Non-pigmented ciliary epithelial cell (primary cell): ENCODE measurements at places on chromosomes 5 and 9.
A peak's percentile ranks its signal among the peaks of the same experiment; 100 is the strongest.

DNA sequence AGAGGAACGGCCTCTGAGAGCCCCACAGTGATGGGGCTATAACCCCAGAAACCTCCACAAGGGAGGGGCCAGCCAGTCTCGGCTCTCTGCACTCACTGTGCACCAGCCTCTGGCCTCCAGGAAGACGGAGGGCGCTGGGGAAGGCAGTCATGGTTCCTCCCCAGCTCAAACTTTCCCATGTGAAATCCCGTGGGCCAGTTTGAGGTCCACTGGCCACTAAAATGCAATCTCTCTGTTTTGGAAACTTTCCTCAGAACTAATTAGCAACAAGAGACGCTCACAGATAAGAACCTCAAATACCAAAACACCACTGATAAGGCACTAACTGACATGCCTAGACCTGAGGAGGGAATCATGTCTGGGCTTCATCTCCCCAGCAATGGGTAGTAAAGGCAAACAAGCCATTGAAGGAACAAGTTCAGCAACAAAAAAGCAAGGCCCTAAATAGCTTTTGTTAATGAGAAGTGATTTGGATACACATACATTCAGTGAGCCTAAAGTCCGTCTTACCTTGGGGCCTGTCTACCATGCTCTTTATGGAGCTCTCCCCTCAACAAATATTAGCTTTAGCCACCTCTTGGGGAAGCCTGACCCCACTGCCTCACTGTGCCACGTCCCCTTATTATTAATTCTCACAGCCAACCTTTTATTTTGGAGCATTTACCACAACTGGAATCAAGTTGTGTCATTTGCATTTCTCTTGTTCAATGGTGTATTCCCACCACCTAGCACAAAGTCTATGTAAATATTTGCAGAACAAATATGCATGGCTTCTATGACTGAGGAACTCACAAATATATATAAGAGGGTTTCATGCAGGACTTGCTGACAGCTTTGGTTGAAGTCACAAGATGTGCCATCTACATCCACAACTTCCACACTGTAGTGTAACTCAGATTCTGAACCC, 56.1 kb upstream of the GLRX start:
- no peak for DNase-seq

DNA sequence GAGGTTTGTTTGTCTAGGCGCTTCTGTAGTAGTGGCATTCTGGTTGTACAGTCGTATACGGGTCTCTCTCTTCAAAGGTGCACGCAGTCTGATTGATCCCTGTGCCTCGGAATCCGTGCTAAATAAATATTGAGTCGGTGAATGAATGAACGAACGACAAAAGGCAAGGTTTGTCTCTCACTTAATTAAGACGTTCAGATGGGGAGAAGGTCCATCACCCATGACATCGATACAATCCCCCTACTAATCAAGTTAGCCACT, 500 bp upstream of the CREBRF start:
- no peak for DNase-seq

GRCh38 chr5:143016777-143017516, 246.8 kb downstream of the ARHGAP26 start:
- DNase-seq, result no peak

GRCh38 chr5:145158730-145159129, 676.4 kb downstream of the PRELID2 start:
- DNase-seq, result no peak

GRCh38 chr5:135890867-135891266, 4.8 kb downstream of the IL9 start:
- no peak for DNase-seq

DNA sequence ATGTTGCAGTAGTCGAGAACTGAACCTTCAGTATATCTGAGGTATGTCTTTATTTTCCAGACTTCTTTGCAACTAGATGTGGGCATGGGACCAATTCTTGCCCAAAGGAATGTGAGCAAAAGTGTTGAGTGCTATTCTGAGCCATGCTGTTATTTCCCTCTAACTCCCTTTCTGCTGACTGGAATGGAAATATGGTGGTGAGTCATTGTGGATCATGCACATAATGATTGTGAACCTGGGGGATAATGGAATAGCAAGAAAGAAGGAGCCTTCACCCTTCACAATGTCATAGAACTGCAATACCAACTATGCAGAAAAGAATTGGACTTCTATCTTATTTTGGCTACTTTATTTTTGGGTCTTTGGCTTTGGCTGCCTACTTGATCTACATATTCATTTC, 10.3 kb upstream of the DOCK2 start:
- peak; percentile 90 for DNase-seq

DNA sequence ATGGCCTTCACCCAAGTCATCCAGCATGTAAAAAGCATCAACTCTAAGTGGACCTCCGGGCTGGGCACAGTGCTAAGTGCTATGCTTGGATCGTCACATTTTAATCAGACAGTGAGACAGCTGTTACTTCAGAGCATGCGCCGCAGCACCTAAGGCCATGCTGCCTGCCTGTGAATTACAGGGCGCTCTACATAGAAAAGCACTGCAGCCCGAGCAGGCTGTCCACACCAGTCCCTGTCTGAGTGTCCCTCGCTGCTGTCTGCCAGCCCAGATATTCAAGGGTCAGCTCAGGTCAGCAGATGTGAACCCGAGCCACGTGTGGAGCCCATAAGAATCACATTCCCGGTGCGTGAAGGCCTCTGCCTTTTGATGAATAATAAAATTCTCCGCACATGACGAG, 37.1 kb downstream of the AK8 start:
- no peak for DNase-seq

DNA sequence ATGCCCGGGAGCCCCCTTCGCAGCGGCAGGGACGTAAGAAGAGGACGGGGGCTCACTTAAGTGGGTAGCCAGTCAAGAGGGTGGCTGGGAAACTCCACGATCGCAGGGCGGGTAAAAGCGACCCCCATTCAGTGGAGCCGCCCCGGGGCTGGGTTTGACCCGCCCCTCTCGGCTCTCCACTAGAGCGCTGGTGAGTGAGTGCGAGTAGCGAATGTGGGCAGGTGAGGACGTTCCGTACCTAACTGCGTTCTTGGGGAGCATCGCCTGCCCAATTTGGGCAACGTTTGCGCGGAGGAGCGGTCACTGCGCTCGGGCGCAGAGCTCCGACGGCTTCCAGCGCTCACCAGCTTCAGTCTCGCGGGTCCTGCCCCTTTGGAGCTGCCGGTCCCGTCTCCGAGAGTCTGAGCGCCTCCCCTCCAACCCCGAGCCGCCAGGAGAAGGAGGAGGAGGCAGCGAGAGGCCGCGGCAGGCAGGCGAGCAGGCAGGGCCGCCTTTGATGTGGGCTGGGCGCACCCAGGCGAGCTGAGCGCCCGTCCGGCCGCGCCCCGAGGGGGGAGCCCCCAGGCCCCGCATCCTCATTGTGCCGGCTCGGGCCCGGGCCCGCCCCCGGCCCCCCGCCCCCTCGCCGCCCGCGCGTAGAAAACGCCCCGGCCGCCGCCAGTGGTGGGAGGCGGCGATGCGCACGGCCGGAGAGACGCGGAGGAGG, at the start of gene FGF18:
FGF18 (plus strand) TSS at position 666 of the 706 bp plus-strand sequence. CDS start 553 bp downstream, outside the sequence.
- DNase-seq, result no peak

DNA sequence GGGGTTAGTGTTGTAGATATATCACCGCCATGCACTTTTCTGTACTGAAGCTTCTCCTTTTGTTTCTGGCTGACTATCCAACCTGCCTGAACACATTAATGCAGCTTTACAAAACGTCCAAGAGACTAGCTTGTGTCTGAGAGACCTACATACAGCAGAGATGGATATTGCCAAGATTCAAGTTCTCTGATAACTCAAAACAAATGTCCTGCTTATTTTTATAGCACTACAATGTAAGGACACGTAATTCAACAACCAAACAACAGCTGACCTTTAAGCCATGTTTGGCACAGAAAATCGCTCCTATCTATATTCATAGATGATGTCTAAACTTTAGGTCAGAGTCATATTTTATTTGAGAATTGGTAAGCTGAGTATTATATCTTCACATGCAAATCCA, 76.2 kb upstream of the NTRK2 start:
- DNase-seq, result no peak

DNA sequence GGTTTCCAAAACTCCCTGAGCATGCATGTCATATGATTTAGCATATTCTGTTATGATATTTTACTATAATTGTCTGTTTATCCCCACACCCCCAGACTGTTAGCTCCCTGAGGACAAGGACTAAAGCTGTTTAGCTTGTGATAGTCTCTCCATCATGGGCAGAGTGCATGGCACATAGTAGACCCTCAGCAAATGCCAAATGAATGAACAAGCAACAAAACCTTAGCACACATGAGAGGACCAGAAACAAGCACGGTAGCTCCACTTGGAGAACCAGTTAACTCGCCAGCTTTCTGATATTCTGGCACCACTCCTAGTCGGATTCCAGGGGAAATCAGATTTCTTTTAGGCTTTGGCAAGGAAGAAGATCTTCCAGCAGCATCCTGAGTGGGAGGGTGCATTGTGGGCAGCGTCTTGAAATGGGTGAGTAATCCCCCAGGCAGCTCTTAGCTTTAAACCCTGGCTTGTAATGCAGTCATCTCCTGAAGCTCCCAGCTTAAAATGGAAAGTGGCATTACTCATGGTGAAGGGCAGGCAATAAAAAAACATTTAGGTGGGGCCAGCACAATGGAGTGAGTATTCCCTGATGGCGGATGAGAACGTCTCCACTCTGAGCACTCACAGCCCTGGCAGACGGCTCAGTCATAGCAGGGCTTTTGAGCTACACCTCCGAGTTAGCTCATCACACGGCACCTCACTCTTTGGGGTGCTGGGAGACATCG, 41.1 kb downstream of the FGF1 start:
- DNase-seq, result peak; percentile 97

- no peak for DNase-seq
Observed at GRCh38 chr9:34570376-34570775, 19.1 kb downstream of the CNTFR start.

DNA sequence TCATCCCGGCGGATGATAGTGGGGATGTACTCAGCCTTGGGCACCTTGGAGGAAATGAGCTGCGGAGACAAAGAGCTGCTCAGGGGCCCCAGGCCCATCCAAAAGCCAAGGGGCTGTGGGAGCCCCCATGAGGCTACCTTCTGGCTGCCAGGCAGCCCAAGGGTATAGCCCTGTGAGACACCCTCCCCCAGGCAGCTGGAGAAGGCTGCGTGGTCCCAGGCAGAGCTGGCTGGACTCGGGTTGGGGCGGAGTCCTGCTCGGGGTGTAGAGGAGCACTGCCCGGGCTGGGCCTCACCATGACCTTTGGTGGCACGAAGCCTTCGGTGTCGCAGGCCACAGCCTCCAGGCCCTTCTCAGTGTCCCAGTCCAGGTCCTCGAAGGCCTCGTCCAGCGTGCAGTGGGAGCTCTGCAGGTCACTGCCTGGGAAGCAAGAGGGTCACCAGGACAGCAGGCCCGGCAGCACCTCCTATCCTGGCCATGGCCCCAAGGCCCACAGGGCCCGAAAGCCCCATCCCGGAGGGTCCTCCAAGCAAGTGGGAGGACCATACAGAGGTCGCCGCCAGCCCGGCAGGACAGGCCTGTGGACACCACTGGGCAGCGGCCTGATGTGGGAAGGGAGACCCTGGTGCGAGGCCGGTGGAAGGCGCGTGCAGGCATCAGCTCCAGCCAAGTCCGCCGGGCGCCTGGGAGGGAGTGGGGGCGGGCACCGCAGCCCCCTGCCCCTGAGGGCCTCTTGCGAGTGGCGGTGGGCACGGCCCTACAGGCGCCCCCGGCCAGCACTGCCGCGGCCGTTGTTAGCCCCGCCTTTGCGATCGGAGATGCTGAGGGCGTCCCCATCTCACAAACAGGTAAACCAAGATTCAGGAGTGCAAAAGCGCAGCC, 6.1 kb downstream of the NSMF start:
- DNase-seq, result no peak

DNA sequence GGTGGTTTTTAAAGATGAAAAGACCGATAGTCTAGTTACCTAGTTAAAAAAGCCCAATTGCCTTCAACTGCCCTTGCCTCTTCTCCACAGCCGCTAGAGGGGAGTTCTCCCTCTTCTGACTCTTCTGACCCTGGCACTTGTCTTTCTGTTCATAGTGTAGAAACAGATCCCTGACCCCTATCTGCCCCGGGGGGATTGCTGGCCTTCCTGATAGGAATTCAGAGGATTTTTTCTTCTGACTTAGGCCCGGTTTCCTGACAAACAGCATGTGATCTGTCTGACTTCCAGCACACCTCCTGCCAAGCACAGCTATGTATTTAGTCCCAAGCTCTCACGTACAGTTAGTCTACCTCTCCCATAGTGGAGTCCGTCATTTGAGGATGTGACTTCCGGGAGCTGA, 5.0 kb upstream of the TMEM268 start:
- DNase-seq, result no peak

- no peak for DNase-seq
Observed at GRCh38 chr9:114504341-114505186, 709 bp downstream of the WHRN start.

DNA sequence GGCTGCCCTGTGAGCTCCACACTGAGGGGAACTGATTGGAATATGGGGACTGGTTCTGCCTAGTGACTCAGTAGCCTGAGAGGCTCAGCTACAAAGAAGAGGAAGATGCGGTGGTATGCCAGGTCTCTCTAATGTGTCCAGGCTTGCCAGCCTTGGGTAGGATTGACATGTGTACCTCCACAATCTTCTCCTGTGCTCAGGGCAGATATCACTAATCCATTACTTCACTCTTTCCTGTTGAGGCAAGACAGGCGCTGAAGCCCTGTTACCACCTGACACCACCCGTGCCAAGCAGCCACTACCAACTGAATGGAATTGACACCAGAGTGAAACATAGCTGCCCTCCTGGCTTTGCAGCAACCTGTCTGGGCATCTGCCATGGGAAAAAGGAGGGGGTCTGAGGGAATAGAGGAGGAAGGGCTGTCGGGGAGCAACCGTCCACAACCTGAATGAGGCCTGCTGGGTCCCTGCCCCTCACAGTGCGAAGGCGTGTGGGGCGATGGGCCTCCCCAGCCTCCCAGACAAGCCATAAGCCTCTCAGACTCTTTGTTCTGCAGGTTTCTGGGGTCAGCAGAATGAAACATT, 114.7 kb upstream of the CXCL14 start:
- DNase-seq, result no peak

- DNase-seq, result no peak
Observed at GRCh38 chr5:39024005-39024404, 50.2 kb downstream of the RICTOR start.
